ENCODE measurements at places on chromosomes 2 and 18. TPM values are rescaled to one million over a fixed set of nuclear protein-coding genes. Genes with fewer than 3 reads are reported as not detected.

The DOK6 gene
- not detected for total RNA-seq

The FOSL2 gene
- 114 TPM for total RNA-seq

The LOXHD1 gene
- total RNA-seq: 0.11 TPM

The PARD3B gene
- total RNA-seq: 0.88 TPM

The SKA1 gene
- 29.4 TPM for total RNA-seq

The OR6B2 gene
- not detected for total RNA-seq

The IL18R1 gene
- total RNA-seq: 15.0 TPM

The NOL4 gene
- not detected for total RNA-seq

The ESPNL gene
- total RNA-seq: 0.11 TPM

The NPPC gene
- 3.5 TPM for total RNA-seq

The ANKRD12 gene
- 62.5 TPM for total RNA-seq

The ST6GAL2 gene
- not detected for total RNA-seq

The UGT1A3 gene
- not detected for total RNA-seq

The POU3F3 gene
- total RNA-seq: not detected

The NYAP2 gene
- total RNA-seq: not detected

The WNT6 gene
- 0.25 TPM for total RNA-seq

The RTP5 gene
- total RNA-seq: 0.22 TPM

The PDCL3 gene
- 31.9 TPM for total RNA-seq

The ERICH2 gene
- total RNA-seq: not detected

The GAREM1 gene
- not detected for total RNA-seq

The IL1F10 gene
- total RNA-seq: not detected

The ALPI gene
- total RNA-seq: not detected

The ALK gene
- not detected for total RNA-seq

The CTDSP1 gene
- 85.8 TPM for total RNA-seq

The TACR1 gene
- not detected for total RNA-seq

The DYSF gene
- 3.8 TPM for total RNA-seq

The DBI gene
- total RNA-seq: 143 TPM

The ERFE gene
- total RNA-seq: 0.99 TPM

The FTCDNL1 gene
- total RNA-seq: 2.0 TPM

The TUBB8B gene
- not detected for total RNA-seq

The IL18RAP gene
- 6.0 TPM for total RNA-seq

The GRP gene
- total RNA-seq: not detected

The SULT1C2 gene
- not detected for total RNA-seq

The CCDC74A gene
- 10.2 TPM for total RNA-seq

Measured in activated CD8-positive, alpha-beta T cell treated with anti-CD3 and anti-CD28 coated beads for 36 hours (primary cell).